CD4-positive, alpha-beta T cell treated with Interleukin-6 at 100 ng/mL for 8 hours (primary cell): ENCODE measurements at places on chromosomes 2 and 18.
A peak's percentile ranks its signal among the peaks of the same experiment; 100 is the strongest.

DNA sequence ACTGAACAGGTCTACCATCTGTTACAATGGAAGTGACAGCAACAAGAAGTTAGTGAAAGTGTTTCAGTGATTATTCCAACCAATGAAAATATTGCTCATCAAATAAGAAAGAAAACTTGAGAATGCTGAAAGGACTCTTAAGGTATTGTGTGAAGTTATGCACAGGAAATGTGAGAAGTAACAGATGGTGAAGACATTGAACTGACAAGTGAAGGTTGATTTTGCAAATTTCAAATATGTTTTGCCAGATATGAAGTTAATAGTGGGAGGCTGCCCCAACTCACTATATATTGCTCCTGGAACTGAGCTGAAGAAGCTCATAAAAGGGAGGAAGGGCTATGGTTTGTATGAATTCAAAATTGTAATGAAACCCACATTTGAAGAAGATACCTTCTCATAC lies 97.5 kb downstream of the PHLPP1 start:
- no peak for DNase-seq

- no peak for DNase-seq
Observed at GRCh38 chr2:74406035-74406434, 15.4 kb downstream of the C2orf81 start.

DNA sequence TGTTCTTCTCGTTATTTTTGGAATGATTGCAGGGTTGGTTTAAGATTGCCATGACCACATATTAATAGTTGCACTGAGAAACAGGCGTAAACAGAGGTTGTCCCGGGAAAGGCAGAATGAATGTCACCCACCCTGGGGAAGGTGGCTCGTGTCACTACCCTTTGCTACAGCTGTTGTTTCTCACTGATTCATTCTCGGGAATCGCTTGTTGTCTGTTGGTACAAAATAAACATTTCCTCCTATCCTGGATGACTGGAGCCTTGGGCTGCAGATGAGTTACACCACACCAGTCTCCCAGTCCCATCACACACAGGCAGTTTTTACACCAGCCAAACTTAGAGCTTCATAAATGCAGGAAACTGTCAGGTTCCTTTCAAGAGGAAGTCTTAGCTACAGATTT lies 216.7 kb downstream of the GBX2 start:
- DNase-seq, result no peak

- DNase-seq, result no peak
Observed at GRCh38 chr2:136149011-136149410, 31.1 kb upstream of the CXCR4 start.

GRCh38 chr18:12014521-12015415 lies 33.5 kb downstream of the IMPA2 start:
- no peak for DNase-seq

- DNase-seq, result no peak
Observed at GRCh38 chr2:73700131-73700611, 37.0 kb downstream of the TPRKB start.

GRCh38 chr18:1658908-1659566 lies 754.4 kb downstream of the ADCYAP1 start:
- DNase-seq, result no peak

GRCh38 chr2:23801396-23801795 lies 125.5 kb downstream of the ATAD2B start:
- DNase-seq, result no peak

- DNase-seq, result no peak
Observed at GRCh38 chr2:17539611-17540092, 844 bp upstream of the VSNL1 start.

DNA sequence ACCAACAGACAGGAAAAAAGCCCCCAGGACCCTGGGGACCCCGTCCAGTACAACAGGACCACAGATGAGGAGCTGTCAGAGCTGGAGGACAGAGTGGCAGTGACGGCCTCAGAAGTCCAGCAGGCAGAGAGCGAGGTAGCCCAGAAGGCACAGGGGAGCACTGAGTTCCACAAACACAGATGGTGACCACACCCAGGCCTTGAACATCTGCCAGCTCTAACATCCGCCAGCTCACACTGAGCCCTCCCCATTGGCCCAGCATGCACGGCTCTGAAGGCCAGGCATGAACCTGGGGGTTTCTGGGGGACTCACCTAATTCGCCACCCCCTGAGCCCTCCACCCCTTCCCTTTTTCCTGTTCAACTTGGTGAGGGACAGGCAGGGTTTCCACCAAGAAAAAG lies 25.6 kb upstream of the PRLH start:
- no peak for DNase-seq

GRCh38 chr2:96642564-96643360 lies at the start of gene FER1L5:
FER1L5 (plus strand) TSS chr2:96642764; CDS start chr2:96642837, 73 bp downstream.
- DNase-seq, result no peak

DNA sequence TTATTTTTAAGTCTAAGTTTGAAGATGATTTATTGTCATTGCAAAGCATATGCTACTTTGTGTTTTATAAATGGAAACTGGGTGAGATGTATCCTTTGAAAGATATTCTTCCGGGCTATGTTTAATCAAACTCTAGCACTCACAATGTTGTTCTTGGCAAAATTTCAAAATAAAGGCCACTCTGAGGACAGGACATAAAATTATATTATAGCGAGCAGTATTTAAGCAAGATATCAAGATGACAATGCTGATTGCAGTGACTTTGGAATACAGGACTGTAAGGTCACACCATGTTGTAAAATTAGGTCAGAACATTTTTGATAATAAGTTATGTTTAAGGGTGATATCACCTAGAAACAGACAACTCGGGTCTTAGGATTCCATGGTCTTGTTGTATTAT lies 14.2 kb downstream of the RPRM start:
- DNase-seq, result no peak

- DNase-seq, result no peak
Observed at GRCh38 chr2:98932778-98933343, 3.2 kb downstream of the CRACDL start.

DNA sequence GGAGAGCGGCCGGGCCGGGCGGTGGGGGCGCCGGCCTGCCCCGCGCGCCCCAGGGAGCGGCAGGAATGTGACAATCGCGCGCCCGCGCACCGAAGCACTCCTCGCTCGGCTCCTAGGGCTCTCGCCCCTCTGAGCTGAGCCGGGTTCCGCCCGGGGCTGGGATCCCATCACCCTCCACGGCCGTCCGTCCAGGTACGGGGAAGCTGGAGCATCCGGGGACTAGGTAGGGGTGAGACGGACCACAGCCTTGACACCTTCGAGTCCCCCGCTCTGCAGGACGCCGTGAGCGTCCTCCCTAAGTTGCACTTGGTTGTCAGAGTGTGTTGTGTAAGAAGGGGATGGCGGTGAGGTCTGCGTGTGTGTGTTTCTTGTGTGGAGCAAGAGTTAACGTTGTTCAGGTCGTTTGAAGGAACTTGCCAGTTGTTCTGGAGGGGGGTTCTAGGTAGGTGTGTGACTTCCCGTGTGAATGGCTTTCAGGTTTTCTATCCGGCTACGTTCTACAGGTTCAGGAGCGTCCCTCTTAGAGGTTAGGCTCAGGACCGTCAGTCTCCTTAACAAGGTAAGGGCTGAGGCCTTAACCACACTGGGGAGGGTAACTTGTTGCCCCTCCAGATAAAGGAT lies 393 bp downstream of the IL1R1 start:
- no peak for DNase-seq

DNA sequence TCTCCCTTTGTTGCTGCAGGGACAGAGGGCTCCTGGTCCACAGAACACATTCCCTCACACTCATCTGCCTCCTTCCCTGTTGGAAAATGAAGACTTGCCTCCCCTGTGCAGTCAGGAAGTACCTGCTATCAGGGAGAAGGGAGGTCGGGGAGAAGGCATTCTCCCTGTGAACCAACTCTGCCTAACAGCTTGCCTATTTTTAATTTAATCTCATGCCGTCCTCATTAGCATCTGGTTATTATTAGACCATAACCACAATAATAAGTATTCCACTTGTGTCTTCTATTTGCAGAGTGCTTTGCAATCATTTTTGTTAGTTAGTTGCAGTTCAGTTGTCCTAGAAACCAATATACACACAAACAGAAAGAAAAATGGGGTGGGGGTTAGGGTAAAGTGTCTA lies 232.6 kb upstream of the SKOR2 start:
- DNase-seq, result no peak

DNA sequence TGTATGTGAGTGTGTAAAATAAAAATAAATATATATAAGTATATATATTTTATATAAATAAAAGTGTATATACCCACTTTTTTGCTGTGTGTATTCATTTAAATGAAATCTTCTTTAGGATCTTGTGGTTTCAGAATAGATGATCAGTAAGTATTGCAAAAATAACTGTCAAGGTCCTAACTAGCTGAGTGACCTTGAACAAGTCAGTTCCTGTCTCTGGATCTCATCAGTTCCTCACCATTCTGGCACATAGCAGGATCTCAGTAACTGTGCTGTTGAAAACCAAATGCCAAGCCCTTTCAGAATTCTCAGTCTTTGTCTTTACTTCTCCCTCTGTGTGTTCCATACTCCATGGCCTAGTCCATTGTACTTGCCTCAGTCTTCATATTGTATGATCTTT lies 115.3 kb upstream of the CXCR4 start:
- no peak for DNase-seq

GRCh38 chr2:178193823-178194599 lies at the start of gene OSBPL6:
OSBPL6 (plus strand) TSS chr2:178194512; CDS start chr2:178306185, 111,673 bp downstream.
- DNase-seq, result peak; percentile 31

DNA sequence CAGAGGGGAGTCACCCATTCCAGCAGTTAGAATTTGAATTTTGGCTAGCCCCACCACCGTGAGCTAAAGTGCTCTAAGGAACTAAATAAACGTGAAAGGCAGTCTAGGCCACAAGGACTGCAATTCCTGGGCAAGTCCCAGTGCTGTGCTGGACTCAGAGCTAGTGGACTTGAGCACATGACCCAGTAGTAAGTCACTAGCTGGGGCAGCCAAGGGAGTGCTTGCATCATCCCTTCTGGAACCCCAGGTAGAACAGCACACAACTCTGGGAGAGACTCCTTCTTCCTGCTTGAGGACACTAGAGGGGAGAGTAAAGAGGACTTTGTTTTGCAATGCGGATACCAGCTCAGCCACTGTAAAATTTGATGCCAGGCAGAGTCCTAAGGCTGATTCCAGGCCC lies 672.2 kb downstream of the CPS1 start:
- no peak for DNase-seq

DNA sequence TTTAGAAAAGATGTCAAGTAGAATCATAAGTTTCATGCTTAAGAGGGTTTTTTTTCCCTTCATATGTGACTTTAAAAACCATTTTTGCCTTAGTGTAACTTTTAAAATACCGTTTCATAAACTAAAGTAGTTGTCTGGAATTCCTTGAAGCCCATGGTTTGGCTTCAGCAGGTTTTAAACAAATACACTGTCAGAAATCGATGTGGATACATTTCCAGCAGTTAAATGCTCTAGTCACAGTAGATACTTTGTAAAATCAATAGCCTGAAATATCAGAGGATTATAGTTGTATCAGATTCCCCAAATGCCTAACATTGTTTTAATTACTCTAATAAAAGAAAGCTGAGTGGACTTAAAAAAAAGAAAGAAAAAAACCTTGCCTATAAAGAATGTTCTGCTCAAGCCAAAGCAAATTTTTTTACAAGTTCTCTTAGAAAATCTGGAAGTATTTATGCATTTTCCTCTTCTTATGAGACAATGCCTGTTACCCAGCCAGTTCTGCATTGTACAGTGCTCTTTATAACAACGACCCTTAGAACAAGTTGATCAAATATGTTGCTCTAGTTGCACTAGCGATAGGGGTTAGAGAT lies 260.5 kb downstream of the LTBP1 start:
- no peak for DNase-seq

GRCh38 chr2:183284606-183285005 lies 160.4 kb downstream of the NUP35 start:
- no peak for DNase-seq

DNA sequence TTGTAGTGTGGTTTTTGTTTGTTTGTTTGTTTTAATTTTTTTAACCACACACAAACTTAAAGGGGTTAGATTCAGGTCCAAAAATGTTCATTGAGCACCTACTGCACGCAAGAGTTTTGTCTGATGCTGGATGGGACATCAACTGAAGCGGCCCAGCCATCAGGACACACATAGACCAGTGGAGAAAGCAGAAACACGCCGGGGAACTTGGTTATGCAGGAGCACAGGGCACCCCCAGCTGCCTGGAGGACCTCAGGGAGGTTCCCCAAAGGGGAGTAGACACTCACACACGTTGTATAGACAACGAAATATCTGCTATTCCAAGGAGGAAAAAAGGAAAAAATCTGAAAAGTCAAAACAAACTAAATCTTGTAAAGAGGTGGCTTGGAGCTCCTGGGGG lies 191.7 kb downstream of the GBX2 start:
- DNase-seq, result no peak

- DNase-seq, result no peak
Observed at GRCh38 chr18:70373042-70373519, 84.2 kb downstream of the SOCS6 start.

GRCh38 chr2:217103752-217104545 lies 244.1 kb upstream of the TNP1 start:
- no peak for DNase-seq

- no peak for DNase-seq
Observed at GRCh38 chr2:173053043-173053699, 22.5 kb upstream of the MAP3K20 start.

GRCh38 chr2:30410217-30410616 lies 36.8 kb upstream of the LCLAT1 start:
- DNase-seq, result peak; percentile 21

DNA sequence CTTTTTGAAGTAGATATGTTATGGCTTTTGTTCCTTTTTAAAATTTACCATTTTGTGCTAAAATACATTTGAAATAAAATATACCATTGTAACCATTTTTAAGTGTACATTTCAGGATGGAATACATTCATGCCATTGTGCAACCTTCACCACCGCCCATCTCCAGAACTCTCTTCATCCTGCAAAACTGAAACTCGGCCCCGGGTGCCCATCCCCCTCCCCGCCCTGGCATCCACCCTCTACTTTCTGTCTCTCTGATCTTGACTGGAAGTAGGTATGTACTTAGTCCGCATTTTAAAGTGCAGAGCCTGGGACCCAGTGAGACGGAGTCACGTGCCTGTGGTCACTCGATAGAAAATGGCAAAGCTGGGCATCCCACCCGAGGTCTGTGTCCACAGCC lies 45.6 kb downstream of the DIPK1C start:
- no peak for DNase-seq

DNA sequence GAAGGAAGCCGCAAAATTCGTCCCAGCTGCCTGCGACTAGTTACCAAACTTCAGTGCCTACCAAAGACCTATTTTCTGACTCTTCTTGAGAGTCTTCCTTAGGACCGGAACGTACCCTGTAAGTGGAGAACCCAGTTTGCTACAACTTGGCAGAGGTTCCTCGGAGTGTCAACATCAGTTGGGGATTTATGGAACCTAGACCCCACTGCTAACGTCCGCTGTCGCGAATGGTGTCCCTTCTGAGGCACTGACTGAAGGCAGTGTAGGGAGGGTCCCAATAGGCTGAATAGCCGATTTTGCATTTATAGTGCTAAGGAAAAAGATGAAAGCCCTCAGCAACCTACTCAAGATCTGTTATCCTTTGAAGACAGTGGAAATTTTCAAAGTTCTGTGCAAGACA lies 568 bp upstream of the STK17B start:
- DNase-seq, result no peak
